Activated T-cell treated with anti-CD3 and anti-CD28 coated beads, Interleukin-2, amount 50 U/mL, for 4 hours (primary cell): ENCODE measurements at places on chromosomes 3 and 15. TPM values are rescaled to one million over a fixed set of nuclear protein-coding genes. Genes with fewer than 3 reads are reported as not detected.

Gene CD96
- 28.3 TPM for total RNA-seq

Gene LYSMD2
- 16.3 TPM for total RNA-seq

Gene KCNMB3
- total RNA-seq, result 0.15 TPM

Gene SCAANT1
- not detected for total RNA-seq

GRCh38 chr3:196739671-196740480 is at the start of gene PAK2:
Gene PAK2, plus strand, starts transcription at chr3:196739857. Its CDS starts 42,790 bp downstream, at chr3:196782647.
- DNase-seq, result peak; percentile 89

DNA sequence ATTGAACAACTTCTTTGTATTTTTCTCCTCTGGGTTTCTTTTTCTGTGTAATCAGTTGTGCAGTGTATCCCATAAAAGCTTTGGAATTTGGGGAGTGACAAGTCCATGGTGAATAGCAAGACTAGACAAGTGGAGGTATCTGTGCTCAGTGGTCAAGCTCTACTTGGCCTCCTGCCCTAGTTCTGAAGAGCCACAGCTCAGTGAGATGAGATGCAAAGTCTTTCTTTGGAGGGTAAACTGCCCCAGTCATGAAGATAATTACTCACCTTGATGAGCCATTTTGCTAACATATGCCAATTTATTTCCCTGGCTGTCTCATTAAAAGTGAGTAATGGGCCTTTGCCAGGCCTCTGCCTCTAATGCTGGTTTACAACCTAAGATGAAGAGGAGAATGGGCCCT is 271.2 kb upstream of the TRIM42 start:
- DNase-seq, result no peak

GRCh38 chr3:185764980-185765370 is 59.9 kb downstream of the IGF2BP2 start:
- DNase-seq, result no peak

- no peak for DNase-seq
Observed at GRCh38 chr15:101137312-101137940, 114.4 kb downstream of the CHSY1 start.

DNA sequence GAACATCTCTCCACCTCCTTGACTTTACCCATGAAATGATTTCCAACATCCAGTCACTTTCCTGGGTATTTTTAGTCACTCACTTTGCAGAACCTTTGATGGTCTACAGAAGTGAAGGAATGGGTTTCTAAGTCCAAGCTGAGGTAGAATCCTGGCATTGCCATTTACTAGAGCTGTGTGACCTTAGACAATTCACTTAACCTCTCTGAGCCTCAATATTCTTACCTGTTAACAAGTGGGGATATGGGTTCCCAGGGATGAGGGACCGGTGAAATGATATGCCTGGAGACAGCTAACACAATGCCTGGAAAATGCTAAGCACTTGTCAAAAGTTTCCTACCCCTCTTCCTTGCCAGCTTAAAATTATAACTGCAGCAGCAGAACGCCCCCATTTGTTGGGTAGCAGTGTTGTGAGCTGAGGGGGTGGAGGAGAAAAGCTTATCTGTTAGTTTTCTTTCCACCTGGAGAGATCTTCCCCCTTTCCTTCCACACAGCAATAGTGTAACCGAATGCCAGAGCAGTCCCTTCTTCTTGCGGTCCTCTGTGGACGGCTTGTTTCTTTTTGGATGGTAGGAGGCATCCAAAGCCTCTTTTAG is 319.2 kb upstream of the LRRFIP2 start:
- no peak for DNase-seq

DNA sequence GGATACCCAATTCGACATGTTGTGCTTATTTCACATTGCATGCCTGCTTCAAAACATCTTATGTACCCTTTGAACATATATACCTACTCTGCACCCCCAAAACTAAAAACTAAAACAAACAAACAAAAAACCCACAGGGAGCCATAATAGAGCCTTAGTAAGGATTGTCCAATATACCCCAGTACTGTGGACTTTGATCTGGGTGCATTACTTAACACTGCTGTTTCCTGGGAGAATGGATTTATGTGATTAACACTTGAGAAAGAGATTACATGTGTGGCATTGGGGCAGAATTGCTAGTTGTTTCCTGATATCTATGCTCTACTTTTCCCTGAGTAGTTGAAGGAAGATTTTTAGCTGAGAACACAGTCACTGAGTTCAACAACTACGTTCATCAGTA is 583.4 kb upstream of the ROBO1 start:
- no peak for DNase-seq

DNA sequence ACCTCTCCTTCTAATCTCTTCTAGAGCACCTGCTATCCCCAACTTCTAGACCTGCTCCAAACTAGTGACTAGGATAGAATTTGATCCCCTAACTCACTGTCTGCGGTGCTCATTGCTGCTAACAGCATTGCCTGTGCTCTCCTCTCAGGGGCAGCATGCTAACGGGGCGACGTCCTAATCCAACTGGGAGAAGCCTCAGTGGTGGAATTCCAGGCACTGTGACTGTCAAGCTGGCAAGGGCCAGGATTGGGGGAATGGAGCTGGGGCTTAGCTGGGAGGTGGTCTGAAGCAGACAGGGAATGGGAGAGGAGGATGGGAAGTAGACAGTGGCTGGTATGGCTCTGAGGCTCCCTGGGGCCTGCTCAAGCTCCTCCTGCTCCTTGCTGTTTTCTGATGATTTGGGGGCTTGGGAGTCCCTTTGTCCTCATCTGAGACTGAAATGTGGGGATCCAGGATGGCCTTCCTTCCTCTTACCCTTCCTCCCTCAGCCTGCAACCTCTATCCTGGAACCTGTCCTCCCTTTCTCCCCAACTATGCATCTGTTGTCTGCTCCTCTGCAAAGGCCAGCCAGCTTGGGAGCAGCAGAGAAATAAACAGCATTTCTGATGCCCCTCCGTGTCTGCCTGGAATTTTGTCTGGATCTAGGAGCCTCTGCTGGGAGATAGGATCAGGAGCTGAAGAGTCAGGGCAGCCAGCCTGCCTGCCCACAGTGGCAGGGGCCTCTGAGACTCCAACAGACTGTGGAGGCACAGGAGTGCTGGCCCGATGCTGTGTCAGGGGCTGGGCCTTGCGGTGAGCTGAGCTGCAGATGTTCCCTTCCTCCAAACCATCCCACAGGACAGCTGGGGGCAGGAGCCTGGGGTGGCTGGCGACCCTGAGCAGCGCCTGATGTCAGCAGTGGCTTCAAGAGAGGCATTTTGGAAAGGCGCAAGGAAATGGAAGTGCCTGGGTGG is 3.0 kb downstream of the ISLR start:
- DNase-seq, result no peak

- DNase-seq, result no peak
Observed at GRCh38 chr3:177946936-177947335, 589.3 kb upstream of the KCNMB2 start.

- DNase-seq, result no peak
Observed at GRCh38 chr15:89976246-89976600, 24.9 kb upstream of the ZNF710 start.

DNA sequence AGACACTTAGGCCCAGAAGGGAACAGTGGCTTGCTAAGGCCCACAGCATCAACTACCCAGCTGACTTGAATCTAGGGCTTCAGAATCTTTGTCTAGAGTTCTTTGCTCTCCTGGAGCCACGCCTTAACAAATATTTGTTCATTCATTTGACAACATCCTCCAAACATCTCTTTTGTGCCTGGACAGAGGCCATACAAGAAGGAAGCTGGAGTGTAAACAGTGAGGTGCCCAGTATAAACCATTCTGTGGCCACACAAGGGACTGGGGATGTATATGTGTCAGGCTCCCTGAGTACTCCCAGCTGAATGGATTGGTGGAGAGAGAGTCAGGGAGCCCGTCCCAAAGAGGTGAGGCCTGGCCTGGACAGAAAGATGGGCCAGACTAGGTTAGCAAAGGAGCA is 3.4 kb downstream of the CIB2 start:
- no peak for DNase-seq
